ENCODE measurements at places on chromosomes 5 and 9.

DNA sequence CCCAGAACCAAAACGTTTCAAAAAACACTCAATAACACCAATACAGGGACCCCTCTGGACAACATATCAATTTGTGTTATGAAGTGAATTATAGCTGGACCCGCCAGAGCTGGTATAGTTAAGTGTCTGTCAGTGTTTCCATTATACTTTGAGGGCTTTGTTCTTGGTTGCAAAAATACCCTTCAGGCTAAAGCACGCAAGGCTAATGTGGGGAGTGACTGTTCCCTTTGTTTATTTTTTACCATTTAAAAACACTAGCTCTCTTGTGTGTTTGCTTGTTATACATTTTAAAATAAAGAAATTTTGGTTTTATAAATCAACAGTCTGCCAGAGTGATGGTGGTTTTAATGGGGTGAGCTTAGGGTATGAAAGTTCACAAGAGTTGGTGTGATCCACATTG, 859.5 kb downstream of the PTPRD start:
- DNase-seq, result no peak

DNA sequence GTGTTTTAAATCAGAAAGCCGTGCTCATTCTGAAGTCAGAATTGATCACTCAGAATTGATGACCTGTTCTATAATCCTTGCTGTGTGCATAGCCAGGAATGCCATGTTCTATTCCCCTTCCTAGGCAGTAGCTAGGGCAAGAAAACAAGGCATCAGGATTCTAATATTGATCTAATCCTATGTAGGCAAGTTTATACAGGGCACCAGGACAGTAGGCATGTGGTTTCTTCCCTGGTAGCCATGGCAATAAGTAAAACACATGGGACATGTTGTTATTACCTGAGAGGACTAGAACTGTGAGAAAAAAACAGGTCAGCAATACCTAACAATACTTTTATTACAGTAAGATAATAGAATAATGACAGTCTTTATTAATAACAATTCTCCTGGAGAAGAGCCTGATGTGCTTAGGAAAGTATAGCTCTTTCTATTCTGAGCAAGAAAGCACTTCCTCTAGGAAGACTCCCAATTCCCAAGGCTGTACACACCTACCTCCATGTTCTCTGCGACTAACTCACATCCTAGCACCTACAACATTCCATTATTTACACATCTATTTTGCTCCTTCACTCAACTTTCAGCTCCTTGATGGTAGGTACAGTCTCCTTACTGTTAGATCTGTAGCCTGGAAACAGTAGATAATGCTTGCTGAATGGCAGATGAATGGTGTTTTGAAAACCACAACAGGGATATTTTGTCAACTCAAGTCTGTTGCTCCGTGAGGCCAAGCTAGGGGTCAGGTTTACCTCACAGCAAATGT, 70.8 kb downstream of the STX17 start:
- no peak for DNase-seq

DNA sequence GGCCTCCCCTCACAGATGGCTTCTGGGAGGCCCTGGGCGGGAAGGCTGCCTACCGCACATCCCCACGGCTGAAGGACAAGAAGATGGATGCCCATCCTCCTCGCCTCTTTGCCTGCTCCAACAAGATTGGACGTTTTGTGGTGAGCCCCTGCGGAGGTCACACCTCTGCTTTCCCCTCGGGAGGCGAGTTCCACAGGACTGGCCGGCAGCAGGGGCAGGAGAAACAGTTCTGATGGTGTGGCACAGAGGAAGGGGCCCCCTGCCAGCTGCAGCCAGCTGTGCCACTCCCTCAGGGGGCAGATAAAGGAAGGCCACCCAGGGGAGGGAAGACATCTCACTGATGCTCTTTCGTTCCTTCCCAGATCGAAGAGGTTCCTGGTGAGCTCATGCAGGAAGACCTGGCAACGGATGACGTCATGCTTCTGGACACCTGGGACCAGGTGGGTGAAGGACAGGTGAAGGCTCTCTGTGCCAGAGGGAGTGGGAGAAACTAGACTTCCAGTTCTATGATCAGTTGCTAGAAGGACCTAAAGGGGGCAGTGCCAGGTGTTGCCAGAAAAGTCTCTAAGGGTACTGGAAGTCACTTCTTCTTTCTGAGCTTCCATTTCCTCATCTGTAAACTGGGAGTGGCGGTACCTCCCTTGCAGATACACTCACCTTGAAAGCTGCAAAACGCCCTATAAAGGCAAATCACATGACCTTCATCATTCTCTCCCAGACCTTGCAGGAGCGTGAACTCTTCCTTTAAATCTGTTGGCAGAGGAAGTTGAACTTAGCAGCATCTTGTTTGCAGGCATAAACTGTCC, 41.0 kb downstream of the STOM start:
- no peak for DNase-seq

GRCh38 chr9:4167079-4167671, 132.7 kb downstream of the GLIS3 start:
- peak; percentile 40 for DNase-seq

DNA sequence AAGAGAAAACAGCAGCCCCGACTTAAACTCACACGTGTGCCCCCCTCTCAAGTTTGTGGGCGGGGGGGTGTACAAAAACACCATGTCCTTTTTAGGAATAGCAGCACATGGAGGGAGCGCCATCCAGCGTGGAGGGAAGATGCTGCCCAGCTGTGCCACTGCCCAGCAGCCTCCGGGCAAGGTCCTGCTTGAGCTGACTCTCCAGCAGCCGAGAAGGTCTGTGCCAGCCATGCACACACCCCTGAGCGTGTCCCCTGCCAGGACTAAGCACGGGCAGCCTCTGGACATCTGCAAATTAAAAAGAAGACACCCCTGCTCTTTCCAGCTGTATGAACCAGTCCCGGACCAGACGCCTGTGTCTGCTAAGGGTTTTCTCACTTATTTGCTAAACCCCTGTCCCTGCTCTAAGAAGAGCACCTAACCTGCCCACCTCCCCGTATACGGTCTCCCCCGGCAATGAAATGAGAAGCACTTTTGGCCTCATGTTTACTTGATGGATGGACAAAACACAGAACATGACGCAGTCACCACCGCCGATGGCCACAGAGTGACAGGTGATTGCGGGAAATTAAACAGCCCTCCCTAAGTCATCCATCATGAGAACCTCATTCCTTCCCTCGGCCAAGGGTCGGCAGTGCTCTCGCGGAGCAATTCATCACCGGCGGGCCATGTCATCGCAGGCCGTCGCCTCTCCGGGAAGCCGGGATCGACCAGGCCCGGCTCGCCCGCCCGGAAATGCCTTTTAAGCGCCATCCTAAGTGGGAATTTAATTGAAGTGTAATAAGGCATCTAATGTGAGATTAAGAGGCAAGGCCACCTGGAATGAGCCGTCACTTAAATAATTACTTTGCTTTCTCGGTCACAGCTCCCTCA, 96.9 kb downstream of the OLFM1 start:
- no peak for DNase-seq

GRCh38 chr5:155827949-155828348, 499.0 kb upstream of the SGCD start:
- DNase-seq, result no peak

DNA sequence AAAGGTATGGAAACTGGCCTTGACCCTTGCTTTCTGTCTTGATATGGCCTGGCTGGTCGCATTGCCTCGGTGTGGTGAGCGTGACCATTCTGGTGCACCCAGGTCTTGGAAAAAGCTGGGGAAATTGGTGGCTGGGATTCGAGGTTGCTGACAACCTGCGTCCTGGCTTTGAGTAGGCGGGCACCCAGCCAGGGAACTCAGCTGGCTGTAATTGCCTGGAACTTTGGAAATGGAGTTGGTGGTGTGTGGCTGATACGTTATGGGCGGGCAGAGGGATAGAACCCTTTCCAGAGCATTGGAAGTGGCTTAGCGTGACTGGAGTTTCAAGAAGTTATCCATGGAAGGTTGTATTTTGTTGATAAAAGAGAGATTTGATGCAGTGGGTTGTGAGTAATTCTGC, 35.2 kb downstream of the KCNMB1 start:
- no peak for DNase-seq

DNA sequence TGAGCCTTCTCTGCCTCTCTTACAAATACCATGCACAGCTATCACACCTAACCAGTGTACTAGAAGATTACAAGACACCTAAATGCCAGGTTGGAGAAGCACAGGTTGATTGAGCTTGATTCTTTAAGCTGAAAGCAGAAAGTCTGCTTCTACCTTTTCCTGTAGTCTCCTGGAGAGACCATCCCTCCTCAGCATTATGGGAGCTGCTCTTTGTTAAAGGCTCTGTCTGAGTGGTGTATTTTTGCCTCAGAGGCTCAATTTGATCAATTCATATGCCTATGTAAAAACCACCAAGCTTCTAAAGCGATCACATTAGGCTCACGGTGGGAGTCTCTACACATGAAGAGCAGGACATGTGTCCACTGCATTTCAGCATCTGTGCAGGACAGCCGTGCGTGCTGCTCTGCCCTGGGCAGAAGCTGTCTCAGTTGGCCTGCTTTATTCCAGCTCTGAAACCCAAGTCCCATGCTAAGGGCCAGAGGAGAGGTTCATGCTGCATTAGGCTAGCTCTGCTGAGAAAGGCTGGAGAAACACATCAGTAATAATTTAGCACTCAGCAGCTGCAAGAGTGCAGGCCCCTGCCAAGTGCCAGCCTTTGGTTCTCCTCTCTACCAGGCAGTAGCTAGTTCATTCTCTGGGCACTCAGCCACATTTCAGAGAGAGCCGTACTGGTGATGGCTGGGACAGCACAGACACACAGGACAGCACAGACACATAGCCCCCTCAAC, 41.7 kb downstream of the TMEM167A start:
- no peak for DNase-seq

- DNase-seq, result no peak
Measured at GRCh38 chr5:115033861-115034260, 135.8 kb downstream of the TRIM36 start.

- no peak for DNase-seq
Measured at GRCh38 chr9:73178044-73178443, 26.4 kb downstream of the ANXA1 start.
